CD4-positive, alpha-beta T cell (primary cell): ENCODE measurements at places on chromosomes 16 and 17.

DNA sequence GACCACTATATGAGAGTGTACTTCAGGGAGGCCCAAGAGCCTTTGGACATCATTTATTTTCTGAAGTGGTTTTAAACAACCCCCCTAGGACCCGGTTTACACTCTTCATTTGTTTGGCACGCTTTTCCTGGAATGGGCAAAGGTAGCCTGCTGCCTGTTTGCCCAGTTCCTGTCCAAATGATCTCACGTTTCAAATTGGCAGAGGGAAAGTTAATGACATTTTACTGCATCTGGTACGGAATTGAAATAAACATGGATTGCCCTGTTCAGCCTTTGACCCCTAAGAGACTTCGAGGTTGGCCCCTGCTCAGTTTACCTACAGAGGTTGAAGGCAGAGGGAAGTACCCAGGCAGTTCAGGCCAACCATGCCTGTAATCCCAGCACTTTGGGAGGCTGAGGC, 5.8 kb upstream of the RPRML start:
- DNase-seq, result no peak

GRCh38 chr16:66750279-66751052, 943 bp downstream of the DYNC1LI2 start:
- DNase-seq, result no peak

GRCh38 chr17:17440938-17441675, 35.7 kb upstream of the MED9 start:
- no peak for DNase-seq

DNA sequence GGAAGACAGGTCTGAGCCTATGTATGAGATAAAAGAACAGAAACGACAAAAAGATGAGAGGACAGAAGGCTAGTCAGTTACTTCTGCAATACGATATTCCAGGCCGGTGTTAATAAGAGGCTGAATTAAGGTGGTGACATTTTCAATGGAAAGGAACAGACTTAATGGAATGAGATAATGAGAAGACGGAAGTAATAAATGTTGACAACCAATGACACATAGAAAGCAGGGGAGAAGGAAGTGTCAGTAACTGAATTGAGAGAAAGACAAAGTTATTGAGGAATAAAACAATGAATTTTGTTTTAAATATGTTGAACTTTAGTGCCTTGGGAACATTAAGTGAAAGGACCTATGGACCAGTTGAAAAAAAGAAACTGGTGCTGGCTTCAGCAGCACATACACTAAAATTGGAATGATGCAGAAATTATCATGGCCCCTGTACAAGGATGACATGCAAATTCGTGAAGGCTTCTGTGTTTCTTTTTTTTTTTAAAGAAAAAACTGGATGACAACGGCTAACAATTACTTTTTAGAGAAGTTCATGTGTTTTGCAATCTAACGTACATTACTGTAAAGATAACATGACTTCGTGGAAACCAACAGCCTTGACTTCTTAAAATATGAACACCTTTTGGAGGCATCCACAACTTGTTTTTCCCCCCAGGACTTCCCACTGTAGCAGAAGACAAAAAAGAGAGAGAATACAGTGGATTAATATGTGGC, 18.5 kb upstream of the CPD start:
- no peak for DNase-seq

GRCh38 chr17:48024149-48025039, 13.2 kb downstream of the COPZ2 start:
- DNase-seq, result peak; percentile 51

GRCh38 chr17:39236981-39237441, 11.3 kb upstream of the STAC2 start:
- DNase-seq, result no peak

DNA sequence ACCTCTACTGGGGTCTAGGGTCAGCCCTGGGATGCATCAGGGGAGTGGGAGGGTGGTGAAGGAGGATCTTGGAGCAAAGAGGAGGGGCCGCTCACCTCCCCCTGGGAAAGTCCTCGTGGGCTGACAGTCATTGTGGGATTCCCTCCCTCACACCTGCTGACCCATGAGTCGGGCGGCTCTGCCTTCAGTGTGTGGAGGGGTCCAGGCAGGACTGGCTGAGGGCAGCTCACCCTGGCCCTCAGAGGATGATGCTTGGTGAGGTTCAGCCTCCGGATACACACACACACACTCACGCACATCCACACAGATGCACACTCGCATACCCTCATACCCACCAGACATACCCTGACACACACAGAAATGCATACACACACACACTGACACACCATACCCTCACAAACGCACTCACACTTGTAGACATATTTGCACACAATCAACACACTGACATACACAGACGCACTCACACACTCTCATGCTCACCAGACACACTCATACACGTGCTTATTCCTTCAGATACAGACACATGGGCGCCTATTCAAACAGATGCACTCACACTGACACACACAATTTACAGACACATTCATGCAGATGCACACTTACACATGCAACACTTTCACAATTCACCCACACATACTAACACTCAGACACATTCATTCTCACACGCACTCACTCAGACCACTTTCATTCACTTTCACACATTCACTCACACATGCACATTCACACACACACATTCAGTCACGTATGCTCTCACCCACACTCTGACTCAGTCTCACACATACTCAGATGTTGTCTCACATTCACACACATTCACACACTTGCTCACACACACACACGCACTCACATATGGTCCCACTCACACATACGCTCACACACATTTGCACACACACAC, 105.1 kb upstream of the RPL38 start:
- no peak for DNase-seq
